ENCODE measurements at places on chromosomes 6 and 20. TPM values are rescaled to one million over a fixed set of nuclear protein-coding genes. Genes with fewer than 3 reads are reported as not detected.

GRCh38 chr20:38460040-38460623 lies 12.5 kb upstream of the RALGAPB start:
- DNase-seq, result no peak

- DNase-seq, result no peak
Observed at GRCh38 chr6:44115866-44116265, 11.4 kb downstream of the MRPL14 start.

DNA sequence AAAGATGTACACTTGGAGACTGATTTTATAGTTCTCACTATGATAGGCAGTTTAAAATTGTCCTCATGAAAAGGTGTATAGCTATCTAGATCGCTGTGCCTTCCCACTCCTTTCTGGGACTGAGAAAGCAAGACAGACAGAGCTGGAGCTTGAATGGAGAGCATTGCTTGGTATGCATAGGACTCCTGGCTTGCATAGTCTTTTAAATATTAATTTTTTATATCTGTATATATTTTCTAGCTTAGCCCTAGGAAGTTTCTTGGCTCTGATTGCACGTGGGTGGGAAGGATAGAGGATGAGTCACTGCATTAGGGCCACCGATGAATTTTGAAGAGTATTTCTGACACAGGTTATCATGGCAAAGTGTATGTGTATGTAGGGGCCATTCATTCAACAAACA lies 150.0 kb upstream of the SPACA1 start:
- DNase-seq, result no peak

DNA sequence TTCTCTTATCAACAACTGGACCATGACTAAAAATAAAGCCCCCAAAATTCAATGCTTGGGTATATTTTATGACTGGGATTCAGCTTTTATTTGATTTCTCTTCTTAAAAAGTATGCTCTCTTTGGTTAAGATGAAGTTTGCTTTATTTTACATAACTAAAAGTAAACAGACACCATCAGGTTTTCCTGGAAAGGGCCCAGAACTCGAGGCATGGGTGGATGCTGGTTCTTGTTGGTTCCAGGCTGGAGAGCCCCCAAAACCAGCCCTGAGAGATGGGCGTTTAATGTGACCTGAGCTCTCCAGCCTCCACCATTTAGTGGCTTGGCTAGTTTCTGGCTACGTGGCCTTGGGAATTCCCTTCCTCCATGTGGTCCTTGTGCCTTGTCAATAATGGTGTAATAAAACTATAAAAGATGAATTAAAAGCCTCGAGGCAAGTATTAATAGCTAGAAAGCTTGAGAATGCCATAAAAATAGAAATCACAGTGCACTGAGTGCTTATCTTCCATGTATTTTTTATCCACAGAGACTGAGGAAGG lies 34.1 kb downstream of the BANF2 start:
- DNase-seq, result no peak

- DNase-seq, result no peak
Observed at GRCh38 chr6:123994891-123995635, 191.4 kb downstream of the NKAIN2 start.

DNA sequence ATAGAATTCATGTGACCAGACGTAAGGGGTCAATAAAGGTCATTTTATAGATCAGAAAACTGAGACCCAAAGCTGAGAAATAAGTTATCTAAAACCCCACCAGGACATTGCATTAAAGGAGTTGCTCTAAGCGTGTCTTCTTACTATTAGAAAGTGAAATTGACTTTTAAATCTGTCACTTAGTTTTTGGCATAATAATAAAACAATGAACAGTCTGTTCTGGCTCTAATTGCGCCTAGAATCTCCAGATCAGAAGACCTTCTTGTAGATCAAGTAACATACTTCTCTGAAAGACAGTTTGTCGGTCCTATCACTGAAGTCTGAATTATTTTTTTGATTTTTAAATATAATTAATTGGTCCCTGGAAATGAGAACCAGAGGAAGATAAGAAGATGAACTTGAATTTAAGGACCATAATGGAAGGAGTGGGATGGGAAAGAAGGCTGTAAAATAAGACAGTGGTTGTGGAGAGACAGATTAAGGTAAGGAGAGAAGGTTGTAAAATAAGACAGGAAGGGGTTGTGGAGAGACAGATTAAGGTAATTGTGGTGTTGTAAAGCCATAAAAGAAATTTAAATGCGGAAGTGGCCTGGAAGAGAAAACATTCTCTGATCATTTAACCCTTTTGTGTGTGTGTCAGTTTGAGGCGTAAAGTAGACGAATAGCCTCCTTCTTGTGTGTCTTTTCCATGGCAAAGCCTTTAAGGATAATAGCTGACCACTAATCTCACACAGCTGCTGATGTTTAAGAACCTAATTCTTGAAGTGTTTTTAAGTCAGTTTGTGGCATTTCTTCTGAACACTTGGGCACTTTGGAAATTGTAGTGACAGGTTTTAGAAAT lies 20.1 kb downstream of the TOP1 start:
- DNase-seq, result peak; percentile 27

DNA sequence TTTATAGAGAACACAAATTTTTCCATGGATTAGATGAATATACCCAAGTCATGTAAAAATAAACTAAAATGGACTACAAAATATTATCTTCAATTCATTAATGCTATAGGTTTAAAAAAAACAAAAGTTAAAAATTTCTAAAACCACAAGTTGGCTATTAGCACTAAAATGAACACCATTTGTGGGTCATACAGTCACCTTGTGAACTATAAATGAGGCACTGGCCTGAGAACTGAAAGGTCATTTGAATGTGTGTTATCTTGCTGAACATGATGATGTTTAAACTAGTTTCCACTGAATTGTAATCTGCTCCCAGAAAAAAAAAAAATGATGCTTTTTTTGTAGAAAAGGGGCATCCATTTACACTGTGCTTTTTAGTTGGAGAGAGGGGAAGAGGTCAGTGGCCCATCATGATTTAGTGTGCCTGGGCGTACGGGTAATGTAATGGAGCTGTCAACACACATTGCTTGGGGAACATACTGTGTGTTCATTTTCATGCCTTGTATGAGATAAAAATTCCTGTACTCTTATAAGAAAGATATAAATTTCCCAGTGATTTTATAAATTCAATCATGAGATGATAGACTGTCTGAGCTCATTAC lies 96.6 kb upstream of the FKBP1C start:
- DNase-seq, result no peak

DNA sequence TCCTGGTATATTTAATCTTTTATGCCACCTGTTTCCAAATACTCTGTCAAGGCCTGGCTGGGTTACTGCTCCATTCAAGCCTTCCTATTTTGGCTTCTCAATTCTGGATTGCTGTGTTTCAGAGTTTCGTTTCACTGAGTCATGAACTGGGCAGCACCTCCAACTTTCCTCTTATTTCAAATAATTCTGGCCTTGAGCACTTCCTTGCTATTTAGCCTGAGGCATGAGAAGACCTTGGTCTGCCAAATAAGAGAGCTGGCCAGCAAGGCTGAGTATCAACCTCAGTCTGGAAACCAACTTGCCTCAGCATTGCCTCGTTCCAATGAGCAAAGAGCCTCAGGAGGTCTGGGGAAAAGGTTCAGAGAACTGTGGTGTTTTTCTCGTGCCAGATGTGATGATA lies 66.6 kb downstream of the TNFAIP3 start:
- DNase-seq, result no peak

- no peak for DNase-seq
Observed at GRCh38 chr6:25428758-25429317, 149.7 kb downstream of the CARMIL1 start.

- no peak for DNase-seq
Observed at GRCh38 chr6:146273490-146273889, 244.6 kb downstream of the GRM1 start.

GRCh38 chr6:148593813-148594170 lies 153.0 kb upstream of the UST start:
- no peak for DNase-seq

GRCh38 chr6:43723737-43724295 lies 36.2 kb upstream of the MRPS18A start:
- DNase-seq, result peak; percentile 82

- peak; percentile 59 for DNase-seq
Observed at GRCh38 chr6:41706876-41707564, 28.4 kb downstream of the TFEB start.

DNA sequence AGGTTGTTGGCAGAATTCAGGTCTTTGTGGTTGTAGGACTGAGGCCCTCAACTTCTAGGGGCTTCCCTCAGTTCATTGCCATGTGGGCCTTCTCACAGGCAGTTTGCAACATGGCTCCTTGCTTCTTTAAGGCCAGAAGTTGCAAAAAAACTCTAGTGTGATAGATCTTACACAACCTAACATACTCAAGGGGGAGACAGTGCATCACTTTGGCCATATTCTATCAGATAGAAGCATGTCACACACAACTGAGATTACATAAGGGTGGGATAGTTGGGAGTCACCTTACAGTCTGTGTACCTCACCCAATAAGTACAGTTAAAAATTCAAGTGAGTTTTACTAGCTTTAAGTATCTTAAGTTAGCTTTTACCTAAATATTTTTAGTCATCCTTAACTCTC lies 1.6 kb downstream of the SIRPD start:
- DNase-seq, result no peak

DNA sequence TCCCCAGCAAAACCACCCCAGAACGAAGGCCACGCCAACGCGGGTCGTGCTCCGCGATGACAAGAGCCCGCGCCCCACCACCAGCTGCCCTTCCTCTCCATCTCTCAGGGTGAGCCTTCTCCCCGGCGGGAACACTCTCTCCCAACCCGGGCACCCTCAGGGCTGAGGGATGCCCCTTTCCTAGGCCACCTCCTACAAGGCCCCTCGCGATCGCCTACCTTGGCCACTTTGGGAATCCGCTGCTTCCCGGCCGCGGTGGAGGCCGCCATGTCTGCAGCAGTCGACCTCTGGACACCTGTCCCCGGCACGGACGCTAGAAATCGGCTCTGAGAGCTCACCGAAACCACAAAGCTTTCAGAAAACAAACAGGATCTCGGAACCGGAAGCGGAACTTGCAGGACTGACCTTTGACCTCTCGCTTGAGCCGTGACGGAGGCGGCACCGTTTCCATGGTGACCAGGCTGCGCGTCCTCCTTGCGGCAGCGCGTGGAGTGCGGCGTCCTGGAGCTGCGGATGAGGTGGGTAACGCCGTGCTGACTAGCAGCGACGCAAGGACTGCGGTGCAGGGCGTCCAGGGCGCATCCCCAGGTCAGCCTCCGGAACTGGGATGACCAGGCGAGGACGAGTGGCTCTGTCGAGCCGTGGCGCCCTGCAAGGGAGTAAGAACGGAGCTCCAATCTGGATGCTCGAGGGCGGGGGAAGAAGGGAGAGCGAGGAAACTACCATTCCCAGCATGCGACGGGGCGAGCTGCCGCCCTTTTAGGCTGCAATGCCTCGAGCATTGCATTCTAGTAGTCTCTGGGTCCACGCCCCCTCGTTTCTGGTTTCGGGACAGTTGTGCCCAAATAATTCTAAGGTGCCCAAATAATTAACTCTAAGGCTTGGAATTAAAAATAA lies at the start of the genes CFAP61 and CRNKL1:
CFAP61 (plus strand) TSS at position 459 of the 897 bp plus-strand sequence. CDS start 4,122 bp downstream, outside the sequence.
CRNKL1 (minus strand) TSS at position 393 of the 897 bp plus-strand sequence; CDS start at position 269, 124 bp downstream.
- peak; percentile 99 for DNase-seq

GRCh38 chr20:8220716-8221115 lies 88.7 kb downstream of the PLCB1 start:
- no peak for DNase-seq

- DNase-seq, result no peak
Observed at GRCh38 chr20:60331688-60332300, 373.6 kb downstream of the CDH26 start.

DNA sequence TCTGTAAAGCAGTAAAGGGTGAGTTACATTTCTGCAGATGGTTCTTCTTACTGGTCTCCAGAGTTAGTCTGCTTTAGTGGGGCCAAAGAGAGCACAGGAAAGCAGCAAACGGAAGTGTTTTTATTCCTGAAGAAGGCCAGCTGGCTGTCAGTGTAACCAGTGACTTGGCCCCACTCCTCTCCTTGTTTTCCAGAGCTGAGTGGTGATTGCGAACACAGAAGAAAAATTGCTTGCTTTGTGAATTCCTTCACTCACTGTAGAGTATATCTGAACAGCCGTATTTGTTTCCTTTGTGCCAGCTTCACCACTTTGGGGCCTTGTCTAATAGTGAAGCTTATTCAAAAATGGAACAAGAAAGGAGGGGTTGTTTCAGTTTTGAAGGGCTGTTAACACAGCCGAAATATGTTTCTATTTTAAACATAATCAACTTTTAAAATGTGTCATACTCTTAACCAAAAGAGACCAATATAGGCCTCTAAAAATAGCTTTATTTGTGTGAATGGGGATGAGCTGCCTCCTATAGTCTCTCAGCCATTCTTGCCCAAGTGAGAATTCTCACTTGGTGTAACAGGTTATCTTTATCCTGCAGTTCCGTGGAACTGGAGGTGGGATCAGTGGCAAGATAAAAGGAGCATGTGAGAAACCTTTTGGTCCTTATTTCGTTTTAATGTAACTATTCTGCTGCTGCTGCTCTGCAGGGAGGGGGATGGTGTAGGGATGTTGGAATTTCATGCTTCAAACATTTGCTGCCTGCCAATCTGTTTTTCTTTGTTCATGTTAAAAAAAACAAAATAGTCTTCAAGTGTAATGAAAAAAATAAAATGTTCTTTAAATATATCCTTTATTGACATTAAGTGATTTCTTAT lies 37.8 kb downstream of the ZC2HC1B start:
- no peak for DNase-seq

DNA sequence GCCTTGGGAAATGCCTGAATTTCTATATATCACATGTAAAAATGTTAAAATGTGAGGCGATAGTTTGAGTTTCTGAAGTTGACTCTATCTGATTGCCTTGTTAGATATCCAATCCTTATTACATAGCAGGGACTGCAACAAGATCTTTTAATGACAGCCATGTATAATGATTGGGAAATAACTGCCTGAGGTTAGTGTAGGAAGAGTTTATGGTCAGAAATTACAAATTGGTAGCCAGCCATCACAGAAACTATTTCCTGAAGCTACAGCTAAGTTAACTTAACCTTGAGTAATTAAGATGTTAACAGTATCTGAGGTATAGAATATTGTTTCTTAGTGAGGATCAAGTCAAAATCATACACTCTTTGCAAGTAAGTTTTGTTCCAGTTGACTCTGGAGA lies 41.0 kb downstream of the AKIRIN2 start:
- no peak for DNase-seq

HCK gene
- total RNA-seq, result 48.6 TPM

RIMS1 gene
- total RNA-seq, result not detected

MYLK4 gene
- 1.1 TPM for total RNA-seq

ALDH5A1 gene
- total RNA-seq, result 26.3 TPM

PGC gene
- total RNA-seq, result not detected

MRAP2 gene
- total RNA-seq, result not detected

KHDC3L gene
- total RNA-seq, result not detected

DDO gene
- total RNA-seq, result not detected

FAM83B gene
- total RNA-seq, result not detected

Data from B cell (primary cell).